Chondrocyte (in vitro differentiated cells): ENCODE measurements at places on chromosomes 2 and 18.

- no peak for DNase-seq
Measured at GRCh38 chr2:177759443-177759842, 313.1 kb downstream of the PDE11A start.

- no peak for DNase-seq
Measured at GRCh38 chr18:31607384-31607783, 15.7 kb downstream of the TTR start.

DNA sequence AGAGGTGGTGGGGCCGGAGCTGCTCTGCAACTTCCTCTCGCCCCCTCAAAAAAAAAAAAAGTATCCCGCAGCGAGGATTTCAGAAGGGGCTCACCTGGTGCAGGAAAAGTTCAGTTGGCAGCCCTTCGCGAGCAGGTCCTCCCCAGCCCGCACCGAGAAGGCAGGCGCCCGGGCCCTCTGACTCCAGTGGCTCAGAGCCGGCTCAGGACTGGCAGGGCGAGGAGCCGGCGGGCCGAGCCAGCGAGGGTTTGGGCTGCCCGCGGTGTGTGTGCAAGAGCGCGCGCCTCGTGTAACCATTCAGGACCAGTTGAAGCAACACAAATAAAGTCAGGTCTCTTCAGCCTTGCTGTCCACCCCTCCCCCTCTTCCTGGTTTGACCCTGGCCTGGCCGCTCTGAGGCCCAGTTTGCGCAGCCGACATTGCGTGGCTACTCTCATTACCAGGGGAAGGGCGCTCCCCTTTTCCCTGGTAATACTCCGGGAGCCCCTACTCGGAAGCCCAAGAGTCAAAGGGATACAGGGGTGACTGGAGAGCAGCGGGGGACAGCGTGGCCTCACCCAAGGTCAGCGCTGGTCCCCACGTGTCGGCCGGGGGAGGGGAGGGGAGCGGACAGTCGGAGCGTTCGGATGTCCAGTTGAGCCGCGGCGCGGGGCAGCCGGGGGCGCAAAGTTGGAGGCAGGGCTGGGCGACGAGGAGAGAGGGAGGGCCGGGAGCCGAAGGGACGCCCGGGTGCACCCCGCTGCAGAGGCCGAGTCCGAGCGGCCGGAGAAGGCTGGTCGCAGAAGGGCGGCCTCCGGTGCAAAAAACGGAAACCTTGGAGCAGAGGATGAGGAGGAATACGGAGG, 12.3 kb downstream of the EN1 start:
- no peak for DNase-seq

DNA sequence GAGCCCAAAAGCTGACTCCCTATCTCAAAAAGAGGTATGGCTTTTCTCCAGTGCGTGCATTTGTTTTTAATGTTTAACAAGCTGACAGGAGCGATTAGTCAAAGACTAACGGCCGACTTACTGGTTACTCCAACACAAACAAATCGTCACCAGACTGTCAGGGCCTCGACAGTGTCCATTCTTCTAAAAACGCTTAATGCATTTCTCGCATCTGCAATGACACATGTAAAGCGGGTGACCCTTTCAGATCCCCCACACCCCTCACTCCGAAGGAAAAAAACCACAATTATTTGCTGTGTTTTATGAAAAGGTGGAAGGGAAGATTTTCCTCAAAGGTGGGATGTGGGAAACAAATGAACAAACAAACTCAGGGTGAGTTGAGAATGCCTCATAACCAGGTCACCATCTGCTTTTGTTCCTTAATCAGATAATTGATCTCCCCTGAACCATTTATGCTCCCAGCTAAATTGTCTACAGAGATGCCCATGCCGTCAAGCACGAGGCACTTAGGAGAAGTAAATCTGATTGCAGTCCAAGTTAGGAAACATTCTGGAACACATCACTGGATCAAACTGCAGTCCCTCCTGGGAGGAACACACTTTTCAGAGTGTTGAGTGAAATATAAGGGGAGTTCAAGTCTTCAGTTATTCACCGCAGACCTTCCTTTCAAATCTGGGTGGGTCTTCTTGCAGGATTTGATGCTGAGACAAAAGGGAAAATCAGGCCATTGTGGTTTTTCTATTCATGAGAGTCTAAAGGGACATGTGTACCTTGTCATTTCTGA, 340.8 kb downstream of the CMPK2 start:
- no peak for DNase-seq
